ENCODE measurements at places on chromosomes 1 and 21.

GRCh38 chr1:63701187-63701586 lies 72.6 kb upstream of the ROR1 start:
- DNase-seq: no peak

- no peak for DNase-seq
These were observed 1.4 kb upstream of the ANKRD13C start for GRCh38 chr1:70355920-70356319.

- peak; percentile 10 for DNase-seq
These were observed 16.0 kb downstream of the RBBP4 start for GRCh38 chr1:32666901-32667566.

DNA sequence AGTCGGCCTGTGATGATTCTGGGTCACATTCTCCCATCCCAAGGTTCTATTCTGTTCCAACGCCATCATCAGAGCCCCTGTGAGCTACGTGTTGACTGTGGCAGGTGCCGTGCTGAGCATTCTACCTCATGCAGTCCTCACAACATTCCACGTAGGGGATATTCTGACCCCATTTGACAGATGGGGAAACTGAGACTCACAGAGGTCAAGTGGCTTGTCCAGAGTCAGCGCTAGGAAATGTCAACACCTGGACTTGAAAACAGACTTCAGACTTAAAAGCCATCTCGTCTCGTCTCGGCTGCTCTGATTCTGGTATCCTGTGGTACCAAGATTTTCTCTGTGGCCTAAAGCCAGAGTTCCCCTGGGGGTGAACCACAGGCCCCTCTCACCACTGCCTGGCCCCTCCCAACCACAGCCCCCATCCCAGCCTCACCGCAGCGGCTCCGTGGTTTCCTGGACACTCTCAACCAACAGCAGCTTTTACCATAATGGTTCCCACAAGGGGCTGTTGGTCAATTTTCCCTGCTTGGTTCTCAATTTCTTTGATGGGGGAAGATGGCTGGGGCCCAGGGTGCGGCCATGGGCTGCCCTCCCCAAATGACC lies 39.6 kb downstream of the SDC3 start:
- peak; percentile 57 for DNase-seq

GRCh38 chr1:10604966-10605365 lies 130.2 kb downstream of the PEX14 start:
- DNase-seq: no peak

DNA sequence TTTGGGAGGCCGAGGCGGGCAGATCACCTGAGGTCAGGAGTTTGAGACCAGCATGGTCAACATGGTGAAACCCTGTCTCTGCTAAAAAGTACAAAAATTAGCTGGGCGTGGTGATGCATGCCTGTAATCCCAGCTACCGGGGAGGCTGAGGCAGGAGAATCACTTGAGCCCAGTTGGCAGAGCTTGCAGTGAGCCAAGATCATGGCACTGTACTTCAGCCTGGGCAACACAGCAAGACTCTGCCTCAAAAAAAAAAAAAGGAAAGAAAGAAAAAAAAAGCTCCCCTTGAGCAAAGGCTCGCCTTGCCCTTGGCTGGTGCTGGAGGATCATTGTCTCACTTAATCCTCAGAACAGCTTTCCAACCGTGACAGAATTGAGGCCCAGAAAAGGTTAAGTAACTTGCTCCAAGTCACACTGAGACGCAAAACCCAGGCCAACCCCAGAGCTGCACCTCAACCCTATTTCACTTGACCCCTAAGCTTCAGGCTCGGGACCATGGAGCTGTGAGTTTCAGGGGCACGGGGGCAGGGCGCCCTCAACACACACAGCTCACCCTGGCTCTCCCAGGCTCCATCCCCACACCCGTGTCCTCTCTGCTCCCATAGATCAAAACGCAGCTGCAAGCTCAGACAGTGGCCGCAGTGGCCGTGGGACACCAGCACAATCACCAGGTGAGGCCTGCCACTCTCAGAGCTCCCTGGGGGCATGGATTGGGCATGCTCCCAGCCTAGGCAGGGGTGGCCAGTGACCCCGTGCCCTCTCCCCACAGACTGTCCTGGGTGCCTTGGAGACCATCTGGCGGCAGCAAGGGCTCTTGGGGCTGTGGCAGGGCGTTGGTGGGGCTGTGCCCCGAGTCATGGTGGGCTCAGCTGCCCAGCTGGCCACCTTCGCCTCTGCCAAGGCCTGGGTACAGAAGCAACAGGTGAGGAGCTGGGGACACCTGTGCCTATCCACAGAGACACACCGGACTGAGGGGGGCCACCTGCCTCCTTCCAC lies 1.6 kb downstream of the SLC25A34 start:
- no peak for DNase-seq

DNA sequence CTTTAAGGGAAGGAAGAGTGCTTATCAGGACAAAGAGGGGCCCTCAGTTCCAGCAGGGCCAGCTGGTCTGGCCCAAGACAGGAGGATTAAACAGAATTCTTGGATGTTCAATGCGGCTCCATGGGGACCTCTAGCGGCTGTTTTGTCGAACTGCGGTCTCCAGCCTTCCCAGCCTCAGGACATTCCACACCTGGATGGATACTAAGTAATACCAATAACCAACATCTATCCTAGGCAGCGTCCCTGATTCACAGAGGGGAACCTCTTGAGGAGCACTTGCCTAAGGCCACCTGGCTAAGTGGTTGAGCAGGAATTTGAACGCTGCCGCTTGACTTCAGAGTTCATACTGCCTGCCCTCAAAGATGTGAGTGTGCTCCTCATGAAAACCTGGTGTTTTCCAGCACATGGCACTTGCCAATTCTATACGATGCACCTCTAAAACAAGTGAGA lies 15.5 kb upstream of the CD247 start:
- DNase-seq: peak; percentile 81

- no peak for DNase-seq
These were observed 71.3 kb downstream of the MORN1 start for GRCh38 chr1:2320006-2320405.

- DNase-seq: no peak
These were observed 47.5 kb downstream of the TMCO4 start for GRCh38 chr1:19752083-19752696.

Measured in activated T-cell treated with anti-CD3 and anti-CD28 coated beads, Interleukin-2, amount 50 U/mL, for 48 hours (primary cell).